ENCODE measurements at places on chromosomes 1 and 21.

DNA sequence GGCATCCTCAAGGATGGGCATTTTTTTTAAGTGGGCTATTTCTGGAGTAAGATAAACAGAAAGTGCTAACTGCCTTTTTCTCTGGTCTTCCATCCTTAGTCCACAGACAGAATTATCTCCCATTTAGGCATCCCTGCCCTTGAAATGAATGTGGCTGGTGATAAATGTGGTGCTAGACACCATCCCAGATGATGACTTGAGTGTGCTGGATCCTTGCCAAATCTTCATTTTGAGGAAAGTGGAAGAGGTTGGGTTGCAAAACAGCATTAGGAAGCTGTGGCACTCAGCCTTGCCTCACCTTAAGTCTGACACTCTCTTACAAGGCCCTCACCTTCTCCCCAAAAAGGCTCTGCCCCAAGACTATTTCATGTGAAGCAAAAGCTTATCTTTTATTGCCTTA is 19.2 kb downstream of the MAB21L3 start:
- H3K27me3 ChIP-seq, result peaks cover 2% of the 10 kb centered on the region
- H3K4me3 ChIP-seq, result no peak overlapping the region
- peaks cover 39% of the 10 kb centered on the region for H3K4me1 ChIP-seq
- H3K36me3 ChIP-seq, result no peaks in the 10 kb centered on the region

DNA sequence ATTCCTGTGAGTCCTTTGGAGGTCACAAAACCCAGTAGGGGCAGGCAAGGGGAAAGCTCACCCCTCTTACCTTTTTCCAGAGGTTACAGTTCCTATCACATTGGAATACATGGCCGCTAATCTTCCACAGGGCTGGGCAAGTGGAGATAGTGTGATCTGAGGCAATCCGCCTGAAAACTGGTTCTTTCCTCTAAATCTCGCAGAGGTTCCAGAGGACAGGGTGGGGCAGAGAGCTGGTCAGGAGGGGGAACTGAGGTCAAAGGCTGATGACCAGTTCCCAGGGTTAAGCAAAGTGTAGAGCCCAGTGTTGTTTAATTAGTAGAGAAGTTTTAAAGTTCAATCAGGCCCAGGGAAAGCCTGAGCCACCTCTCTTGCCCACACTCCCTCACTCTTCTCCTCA is at the start of gene SERPINC1:
Gene SERPINC1 (minus strand): TSS at position 179 of the 400 bp plus-strand sequence. CDS start 68 bp downstream, at position 111.
- no peaks in the 10 kb centered on the region for H3K27me3 ChIP-seq
- no peak within 1 kb of the TSS for H3K4me3 ChIP-seq
- H3K36me3 ChIP-seq, result no peaks in the 10 kb centered on the region
- H3K4me1 ChIP-seq, result no peaks in the 10 kb centered on the region
- DNase-seq, result no peak
- no peak within 1 kb of the TSS for H3K27ac ChIP-seq

DNA sequence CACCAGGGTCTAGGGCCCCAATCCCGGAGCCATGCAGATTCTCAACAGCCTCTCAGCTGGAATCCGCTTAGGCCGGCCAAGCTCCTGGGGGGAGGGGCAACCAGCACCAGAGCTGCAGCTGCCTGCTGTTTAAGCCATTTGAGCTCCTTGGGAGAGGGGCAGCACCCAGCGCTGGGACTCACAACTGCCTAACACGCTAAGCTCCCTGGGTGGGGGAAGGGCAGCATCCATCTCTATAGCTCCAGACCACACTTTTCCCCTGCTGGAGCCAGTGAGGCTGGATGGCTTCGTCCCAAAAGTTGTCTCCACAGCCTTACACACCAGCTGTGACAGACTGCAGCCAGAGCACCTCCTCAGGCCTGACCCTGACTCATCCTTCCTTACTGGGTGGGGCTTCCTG is 6.9 kb upstream of the PTGFR start:
- no peak overlapping the region for H3K27ac ChIP-seq
- H3K4me3 ChIP-seq, result no peak overlapping the region
- peaks cover 12% of the 10 kb centered on the region for H3K27me3 ChIP-seq
- DNase-seq, result no peak
- no peaks in the 10 kb centered on the region for H3K36me3 ChIP-seq

GRCh38 chr1:211699059-211699458 is 23.6 kb upstream of the NEK2 start:
- DNase-seq, result no peak
- H3K4me1 ChIP-seq, result peaks cover 14% of the 10 kb centered on the region
- H3K27me3 ChIP-seq, result no peaks in the 10 kb centered on the region
- H3K36me3 ChIP-seq, result no peaks in the 10 kb centered on the region
- no peak overlapping the region for H3K27ac ChIP-seq
- no peak overlapping the region for H3K4me3 ChIP-seq

- no peak for DNase-seq
- peaks cover 7% of the 10 kb centered on the region for H3K27me3 ChIP-seq
- H3K36me3 ChIP-seq, result no peaks in the 10 kb centered on the region
- no peak overlapping the region for H3K27ac ChIP-seq
Measured at GRCh38 chr1:47635597-47635996, 197.8 kb downstream of the FOXD2 start.

- H3K27ac ChIP-seq, result no peak overlapping the region
- peaks cover under 1% of the 10 kb centered on the region for H3K4me1 ChIP-seq
- no peak overlapping the region for H3K4me3 ChIP-seq
Measured at GRCh38 chr1:112911506-112912220, 44.3 kb downstream of the SLC16A1 start.

DNA sequence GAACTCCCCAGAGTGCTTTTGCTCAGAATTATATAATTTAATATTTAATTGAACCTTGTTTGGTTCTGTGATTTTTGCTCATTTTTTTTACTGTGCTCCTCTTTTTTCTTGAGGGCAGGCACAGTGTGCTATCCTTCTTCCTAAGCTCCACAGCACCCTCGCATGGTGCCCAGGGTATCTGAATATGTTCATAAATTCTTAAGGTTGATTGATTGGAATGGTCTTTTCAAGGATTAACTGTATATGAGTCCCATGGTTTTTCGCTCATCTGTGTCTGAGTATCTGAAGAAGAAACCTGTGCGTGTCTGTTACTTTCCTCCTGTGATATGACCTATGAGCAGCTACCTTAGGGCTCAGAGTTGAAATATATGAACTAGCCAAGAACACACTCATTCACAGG is 393.7 kb downstream of the HLX start:
- no peaks in the 10 kb centered on the region for H3K4me1 ChIP-seq
- DNase-seq, result no peak
- H3K36me3 ChIP-seq, result no peaks in the 10 kb centered on the region

DNA sequence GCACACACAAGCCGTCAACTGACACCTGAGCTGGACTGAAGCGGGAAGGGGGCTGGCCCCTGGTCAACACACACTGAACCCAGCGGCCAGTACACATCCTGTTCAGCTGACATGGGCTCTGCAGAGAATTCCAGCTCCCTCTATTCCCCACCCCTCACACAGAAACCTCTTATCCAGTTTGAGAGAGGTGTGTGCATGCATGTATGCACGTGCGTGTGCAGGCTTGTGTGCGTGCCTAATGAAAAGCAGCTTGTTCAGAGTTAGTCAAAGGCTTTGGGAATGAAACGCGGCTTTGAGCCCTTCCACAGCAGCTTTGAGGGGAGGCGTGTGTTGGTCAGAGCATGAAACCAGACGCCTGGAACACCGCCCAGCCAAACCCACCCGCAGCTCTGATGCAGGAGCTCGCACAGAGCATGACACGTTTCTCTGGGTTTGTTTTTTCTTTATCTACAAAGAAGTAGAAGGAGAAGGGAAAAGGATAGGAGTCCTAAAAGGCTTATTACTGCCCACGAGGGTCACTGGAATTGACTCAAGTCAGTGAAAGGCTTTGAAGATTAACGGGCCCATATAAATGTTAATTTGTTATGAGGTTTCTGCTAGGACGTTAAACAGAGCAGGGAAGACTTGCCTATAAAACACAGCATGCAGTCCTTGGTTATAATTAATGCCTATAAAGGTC is 184.2 kb downstream of the ETS2 start:
- H3K4me3 ChIP-seq, result no peak overlapping the region
- H3K36me3 ChIP-seq, result no peaks in the 10 kb centered on the region
- no peak for DNase-seq
- peaks cover 51% of the 10 kb centered on the region for H3K27me3 ChIP-seq
- no peak overlapping the region for H3K27ac ChIP-seq

DNA sequence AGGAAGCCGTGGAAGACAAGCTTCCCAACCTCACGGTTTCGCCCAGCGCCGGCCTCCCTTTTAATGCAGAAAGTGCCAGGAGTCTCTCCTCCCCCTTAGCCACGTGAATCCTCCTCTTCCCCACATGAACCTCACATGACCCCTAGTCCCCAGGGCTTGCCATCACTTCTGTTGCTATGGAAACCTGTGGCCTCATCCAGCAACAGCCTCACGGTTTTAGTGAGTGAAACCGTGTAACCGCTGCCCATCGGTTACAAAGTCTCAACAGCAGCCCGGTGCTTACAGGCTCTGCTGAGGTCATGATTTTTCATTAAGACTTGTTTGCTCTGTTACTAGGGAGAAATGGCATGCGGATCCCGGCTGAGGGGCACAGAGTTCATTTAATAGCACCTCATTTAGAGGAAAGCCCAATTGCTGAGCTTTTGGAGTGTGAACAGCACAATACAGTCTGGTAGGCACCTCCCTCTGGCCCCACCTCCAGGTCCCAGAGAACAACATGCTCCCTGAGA is 143.2 kb upstream of the BACE2 start:
- H3K36me3 ChIP-seq, result no peaks in the 10 kb centered on the region
- DNase-seq, result no peak
- peaks cover 13% of the 10 kb centered on the region for H3K27me3 ChIP-seq
- no peak overlapping the region for H3K27ac ChIP-seq
- no peak overlapping the region for H3K4me3 ChIP-seq

GRCh38 chr21:42112857-42113256 is 41.7 kb downstream of the UMODL1 start:
- H3K36me3 ChIP-seq, result no peaks in the 10 kb centered on the region
- H3K27me3 ChIP-seq, result peaks cover 2% of the 10 kb centered on the region
- peaks cover 9% of the 10 kb centered on the region for H3K4me1 ChIP-seq
- H3K27ac ChIP-seq, result no peak overlapping the region
- H3K4me3 ChIP-seq, result no peak overlapping the region

DNA sequence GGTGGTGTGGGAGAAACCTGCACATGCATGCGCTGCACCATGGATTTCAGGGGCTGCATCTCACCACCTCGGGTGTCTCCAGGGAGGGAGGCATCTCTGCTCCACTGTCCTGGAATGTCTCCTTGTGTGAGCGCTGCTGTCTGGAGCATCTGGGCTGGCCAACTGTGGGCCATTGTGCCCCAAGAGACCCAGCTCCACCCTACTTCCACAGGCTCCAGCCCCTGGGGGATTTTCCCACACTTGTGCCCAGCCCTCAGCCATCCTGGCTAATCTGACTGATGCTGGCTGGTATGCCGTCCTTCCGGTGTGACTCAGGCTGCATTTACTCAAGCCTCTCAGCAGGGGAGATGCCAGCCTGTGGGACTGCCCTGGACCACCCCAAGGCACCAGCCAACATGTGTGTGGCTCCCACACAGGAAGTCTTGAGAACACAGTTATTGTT is 62.0 kb downstream of the TRIM11 start:
- no peak overlapping the region for H3K4me3 ChIP-seq
- no peak for DNase-seq
- H3K27ac ChIP-seq, result no peak overlapping the region
- no peaks in the 10 kb centered on the region for H3K27me3 ChIP-seq
- no peaks in the 10 kb centered on the region for H3K4me1 ChIP-seq

DNA sequence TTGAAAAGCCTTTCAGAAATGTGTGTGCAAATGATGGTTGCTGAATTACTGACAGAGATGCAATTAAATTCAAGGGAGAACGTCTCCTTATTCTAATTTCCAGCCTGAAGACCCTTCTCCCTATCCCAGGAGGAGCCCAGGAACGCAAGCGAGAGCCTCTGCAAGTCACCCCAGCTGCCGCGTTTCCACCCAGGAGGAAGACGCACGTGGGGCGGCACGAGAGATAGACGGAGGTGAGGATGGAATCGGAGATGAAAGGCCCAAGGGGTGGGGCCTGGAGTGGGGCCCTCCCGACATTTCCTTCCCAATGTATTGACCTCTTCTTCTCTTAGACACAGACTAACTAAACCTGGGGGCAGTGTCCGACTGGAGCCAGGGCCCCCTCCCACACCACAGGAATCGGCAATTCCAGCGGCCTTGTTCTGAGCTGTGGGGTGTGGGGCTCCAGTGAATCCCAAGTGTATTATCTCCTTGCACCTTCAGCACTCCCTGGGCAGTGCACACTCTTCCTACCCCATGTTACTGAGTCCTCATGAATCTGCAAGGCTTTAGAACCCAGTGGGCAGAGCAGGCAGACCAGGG is 322.5 kb downstream of the AJAP1 start:
- H3K4me3 ChIP-seq, result no peak overlapping the region
- H3K36me3 ChIP-seq, result no peaks in the 10 kb centered on the region
- no peak overlapping the region for H3K27ac ChIP-seq
- no peaks in the 10 kb centered on the region for H3K4me1 ChIP-seq
- DNase-seq, result no peak
- H3K27me3 ChIP-seq, result peaks cover 6% of the 10 kb centered on the region

DNA sequence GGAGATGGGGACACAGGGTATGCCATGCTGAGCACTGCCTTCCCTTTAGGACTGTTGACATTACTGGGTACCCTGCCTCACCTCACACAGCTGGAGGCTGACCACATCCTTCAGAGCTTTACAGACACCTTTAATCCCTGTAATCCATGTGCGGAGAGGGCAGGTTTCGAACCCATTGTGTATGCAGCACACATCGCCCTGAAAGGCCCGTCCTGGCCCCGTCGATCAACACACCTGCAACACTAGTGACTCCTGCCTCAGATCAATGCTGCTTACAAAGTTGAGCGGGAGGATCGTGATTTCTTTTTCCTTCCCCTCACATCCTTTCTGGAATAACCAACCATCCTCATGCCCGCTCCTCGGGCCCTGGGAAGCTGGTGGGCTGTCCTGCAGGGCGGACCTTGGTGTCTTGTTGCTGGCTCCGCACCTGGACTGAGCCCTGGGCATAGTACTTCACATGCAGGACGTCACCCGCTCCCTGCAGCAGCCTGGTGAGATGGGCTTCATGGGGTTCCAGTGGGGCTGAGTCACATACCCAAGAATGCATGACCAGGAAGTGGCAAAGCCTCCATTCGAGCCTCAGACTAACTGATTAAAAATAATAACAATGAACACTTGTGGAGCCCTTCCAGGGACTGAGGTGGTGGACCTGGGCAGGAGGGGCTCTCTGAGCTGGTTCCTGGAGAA is 403.6 kb downstream of the PTPRU start:
- no peaks in the 10 kb centered on the region for H3K27me3 ChIP-seq
- no peak for DNase-seq
- no peaks in the 10 kb centered on the region for H3K36me3 ChIP-seq
- H3K4me3 ChIP-seq, result no peak overlapping the region
